AG09309 (cell line): ENCODE measurements at places on chromosomes 4 and X.

GRCh38 chr4:164596927-164597326 lies 157.0 kb upstream of the SMIM31 start:
- no peak for DNase-seq

DNA sequence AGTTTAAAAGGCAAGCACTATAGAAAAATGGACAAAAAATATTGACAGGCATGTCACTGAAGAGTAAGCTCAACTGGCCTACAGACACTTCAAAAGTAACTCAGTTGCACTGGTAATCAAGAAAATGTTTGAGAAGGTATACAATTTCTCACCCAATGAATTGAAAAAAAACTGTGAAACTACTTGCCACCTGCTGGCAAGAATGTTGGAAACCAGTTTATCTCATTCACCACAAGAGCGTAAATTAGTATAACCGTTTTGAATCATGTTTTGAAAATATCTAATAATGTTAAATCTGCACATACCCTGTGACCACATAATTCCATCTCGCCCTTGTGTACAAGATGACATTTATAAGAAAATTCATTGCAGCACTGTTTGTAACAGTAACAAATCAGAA lies 31.7 kb downstream of the TXK start:
- no peak for DNase-seq

GRCh38 chr4:122151982-122152710 lies at the start of gene BLTP1:
Gene BLTP1, plus strand, starts transcription at chr4:122152331. Its CDS starts 18,317 bp downstream, at chr4:122170648.
- peak; percentile 17 for DNase-seq

DNA sequence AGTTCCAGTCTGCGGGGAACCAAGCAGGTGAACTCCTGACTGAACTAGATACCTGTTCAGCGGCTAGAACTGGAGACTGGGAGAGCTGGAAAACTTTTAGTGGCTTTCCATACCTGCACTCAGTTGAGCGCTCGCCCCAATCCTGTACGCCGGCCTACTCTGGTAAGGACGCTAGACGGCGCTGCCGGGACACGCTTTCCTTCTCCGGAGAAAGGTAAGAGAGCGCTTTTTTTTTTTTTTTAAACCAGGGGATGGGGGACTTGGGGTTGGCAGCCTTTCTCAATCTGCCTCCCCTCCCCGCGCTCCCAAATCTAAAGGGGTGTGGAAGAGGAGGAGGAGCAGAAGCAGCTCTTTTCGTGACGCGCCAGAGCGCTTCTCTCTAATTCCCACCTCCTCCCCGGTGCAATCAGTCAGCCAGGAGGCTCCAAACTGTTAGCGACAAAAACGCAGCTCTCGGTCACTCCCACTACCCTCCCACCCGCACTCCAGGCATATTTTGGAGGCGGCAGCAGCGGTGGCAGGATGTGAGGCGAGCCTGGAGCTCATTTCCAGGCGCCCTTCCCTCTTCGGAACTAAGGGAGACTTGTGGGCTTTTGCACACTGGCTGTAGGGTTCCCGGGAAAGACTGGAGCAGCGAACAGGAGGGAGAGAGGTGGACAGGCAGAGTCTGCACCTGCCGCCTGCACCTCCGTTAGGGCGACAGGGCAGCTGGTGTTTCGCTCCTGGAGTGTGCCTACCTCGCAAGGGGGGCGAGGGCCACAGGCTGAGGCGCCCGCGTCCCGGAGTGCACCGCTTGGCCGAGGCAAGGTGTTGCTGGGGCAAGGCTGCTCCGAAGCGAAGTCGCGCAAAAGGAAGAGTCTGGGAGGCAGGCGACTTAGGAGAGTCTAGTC lies at the start of gene IL1RAPL2:
Gene IL1RAPL2, plus strand, starts transcription at position 409 of the 890 bp plus-strand sequence.
- DNase-seq: no peak

DNA sequence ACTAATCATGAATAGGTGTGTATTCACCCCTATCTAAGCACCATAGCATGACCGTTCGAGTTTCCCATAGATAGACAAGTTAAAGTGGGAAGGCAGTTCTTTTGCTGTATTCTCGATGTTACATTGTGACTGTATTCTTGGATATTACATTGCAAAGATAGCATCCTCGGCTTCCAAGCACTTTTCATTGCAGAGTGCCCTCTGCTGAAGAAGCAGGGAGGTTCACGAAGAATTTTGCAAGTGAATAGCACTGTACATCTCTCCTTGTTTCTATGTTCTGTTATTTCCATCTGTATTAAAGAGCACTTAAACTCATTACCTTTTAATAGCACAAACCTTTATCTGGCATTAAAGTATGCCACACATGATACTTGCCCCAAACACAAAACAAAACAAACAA lies 426.7 kb upstream of the ARX start:
- DNase-seq: no peak

- no peak for DNase-seq
Measured at GRCh38 chr4:15702941-15703403, at the start of gene BST1. Gene BST1, plus strand, starts transcription at chr4:15703065. Its CDS starts 80 bp downstream, at chr4:15703145.

- peak; percentile 67 for DNase-seq
Measured at GRCh38 chr4:87390891-87391575, at the start of gene HSD17B11. Gene HSD17B11, minus strand, starts transcription at chr4:87391188. Its CDS starts 118 bp downstream, at chr4:87391070.

GRCh38 chrX:72037601-72038000 lies 94.1 kb downstream of the RTL5 start:
- no peak for DNase-seq

DNA sequence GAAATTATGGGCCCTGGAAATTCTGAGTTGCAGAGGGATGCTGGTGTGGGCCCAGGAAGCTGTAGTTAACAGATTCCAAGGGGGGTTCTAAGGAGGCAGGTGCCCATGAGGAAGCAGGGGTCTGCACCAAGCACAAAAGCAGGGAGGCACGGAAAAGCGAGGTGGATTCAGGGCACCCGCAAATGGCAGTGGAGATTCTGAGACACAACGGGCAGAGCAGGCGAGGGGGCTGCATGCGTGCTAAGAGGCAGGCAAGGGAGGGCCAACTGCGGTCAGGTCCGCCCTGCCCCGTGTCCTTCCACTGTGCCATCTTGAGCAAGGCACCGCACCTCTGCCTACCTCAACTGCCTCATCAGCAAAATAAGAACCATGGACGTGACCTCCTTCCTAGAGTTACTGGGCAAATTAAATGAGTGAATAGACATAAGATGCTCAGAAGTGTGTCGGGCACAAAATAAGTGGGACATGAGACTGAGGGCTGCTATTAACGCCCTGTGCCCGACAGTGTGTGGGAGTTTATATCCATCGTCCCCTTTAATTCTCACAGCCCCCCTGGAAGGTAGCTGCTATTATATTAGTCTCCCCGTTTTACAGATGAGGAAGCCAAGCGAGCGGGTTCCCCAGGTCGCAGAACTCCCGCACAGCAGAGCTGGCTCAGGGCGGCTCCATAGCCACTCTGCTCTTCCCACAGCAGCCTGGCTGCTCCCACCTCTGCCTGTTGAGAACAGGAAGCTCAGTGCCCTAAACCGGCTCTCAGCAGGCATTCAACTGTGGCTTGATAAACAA lies 67.6 kb downstream of the PPP2R2C start:
- DNase-seq: no peak

DNA sequence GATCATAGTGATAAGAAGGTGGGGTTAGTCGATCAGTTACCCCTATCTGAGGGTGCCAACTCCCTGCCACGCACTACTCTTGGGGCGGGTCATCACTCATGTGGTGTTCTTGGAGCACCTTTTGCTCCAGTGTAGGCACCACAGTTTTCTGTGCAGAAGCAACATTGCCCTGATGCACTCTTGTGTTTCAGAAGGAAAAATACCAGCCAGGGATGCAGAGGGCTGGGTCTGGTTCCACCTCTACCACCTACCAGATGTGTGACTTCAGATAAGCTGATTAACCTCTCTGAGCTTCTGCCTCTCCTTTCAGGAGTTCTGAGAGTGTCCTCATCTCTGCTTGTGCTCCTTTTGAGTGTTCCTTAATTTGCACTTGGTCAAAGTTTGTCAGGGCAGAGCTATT lies 29.9 kb upstream of the PROM1 start:
- DNase-seq: no peak

GRCh38 chr4:70183168-70183939 lies 12.2 kb upstream of the ODAM start:
- DNase-seq: no peak

DNA sequence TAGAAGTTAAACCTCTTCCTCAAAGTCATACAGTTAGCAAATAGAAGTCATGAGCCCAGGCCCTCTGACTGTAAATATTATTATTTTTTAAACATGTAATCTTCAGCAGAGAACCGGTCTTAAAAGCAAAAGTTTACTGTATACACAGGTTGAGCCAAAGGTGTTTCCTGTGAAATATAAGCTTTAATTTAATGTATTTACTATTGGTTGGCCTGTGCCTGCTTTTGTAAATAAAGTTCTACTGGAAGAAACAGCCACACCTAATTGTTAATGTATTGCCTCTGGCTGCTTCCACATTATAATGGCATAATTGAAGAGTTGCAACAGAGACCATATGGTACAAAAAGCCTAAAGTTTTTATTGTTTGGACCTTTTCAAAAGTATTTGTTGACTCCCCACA lies 61.0 kb upstream of the PRDM8 start:
- no peak for DNase-seq

GRCh38 chrX:103343105-103343504 lies 13.1 kb downstream of the TCEAL7 start:
- no peak for DNase-seq

GRCh38 chr4:128565565-128566186 lies 243.8 kb upstream of the JADE1 start:
- no peak for DNase-seq

DNA sequence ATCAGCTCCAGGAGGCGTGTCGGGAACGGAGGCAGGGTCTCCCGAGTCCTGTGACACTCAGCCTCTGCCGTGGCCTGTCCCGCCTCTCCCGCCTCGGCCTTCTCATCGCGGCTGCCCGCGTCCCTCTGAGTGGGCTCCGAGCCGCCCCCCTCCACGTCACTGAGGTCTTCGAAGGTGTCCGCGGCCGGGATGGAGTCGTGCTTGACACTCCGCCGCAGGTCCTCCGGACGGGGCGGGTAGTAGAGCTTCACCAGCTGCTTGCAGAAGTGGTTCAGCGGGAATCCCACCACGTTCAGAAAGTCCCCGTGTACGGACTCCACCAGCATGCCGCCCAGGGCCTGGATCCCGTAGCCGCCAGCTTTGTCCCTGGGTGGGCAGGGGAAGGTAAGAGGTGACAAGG lies 25.0 kb downstream of the ASMTL start:
- no peak for DNase-seq

DNA sequence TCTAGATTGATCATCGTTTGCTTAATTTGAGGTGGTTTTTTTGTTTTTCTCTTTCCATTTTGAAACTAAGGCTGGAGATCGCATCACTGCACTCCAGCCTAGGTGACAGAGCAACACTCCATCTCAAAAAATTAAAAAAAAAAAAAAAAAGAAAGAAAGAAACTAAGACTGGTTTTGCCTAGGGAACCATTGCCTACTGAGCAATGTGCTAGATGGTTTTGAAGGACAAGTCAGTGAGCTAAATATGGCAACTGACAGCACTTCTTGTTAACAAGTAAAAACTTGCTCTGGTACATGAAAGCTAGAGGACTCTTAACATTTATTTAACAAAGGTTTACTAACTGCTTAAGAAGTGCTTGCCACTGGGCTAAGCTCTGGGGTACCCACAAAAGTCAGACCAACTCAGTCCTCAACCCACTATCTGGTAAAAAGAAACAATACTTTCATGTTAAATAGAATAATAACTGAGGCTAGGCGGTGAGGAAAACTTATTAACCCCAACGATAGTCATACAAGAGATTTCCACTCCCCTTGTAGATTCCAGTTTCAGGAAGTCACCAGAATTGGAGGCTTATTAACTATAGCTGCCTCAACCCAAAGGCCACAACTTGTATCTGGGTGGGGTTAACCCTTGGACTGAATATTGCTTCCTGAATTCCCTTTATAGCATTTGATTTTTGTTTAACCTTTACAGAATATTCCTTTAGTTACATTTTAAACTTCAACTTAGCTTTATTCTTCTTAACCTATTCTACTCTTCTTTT lies 111.6 kb downstream of the FRYL start:
- no peak for DNase-seq

DNA sequence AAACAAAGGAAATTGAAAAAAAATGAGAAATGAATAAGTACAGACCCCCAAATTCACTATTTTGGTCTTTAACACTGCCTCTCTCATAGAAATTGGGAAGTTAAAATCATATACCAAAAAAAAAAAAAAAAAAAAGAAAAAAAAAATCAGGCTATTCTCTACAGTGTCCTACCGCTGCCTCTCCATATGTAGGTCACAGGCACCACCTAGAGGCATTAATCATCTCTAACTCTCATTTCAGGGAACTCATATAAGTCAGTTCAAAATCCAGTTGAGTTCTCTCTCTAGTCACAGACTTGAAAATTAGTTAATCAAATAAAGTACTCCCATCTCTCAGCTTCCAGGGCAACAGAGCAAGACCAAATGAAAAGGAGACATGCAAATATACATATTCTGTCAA lies 47.9 kb downstream of the COX18 start:
- peak; percentile 16 for DNase-seq

DNA sequence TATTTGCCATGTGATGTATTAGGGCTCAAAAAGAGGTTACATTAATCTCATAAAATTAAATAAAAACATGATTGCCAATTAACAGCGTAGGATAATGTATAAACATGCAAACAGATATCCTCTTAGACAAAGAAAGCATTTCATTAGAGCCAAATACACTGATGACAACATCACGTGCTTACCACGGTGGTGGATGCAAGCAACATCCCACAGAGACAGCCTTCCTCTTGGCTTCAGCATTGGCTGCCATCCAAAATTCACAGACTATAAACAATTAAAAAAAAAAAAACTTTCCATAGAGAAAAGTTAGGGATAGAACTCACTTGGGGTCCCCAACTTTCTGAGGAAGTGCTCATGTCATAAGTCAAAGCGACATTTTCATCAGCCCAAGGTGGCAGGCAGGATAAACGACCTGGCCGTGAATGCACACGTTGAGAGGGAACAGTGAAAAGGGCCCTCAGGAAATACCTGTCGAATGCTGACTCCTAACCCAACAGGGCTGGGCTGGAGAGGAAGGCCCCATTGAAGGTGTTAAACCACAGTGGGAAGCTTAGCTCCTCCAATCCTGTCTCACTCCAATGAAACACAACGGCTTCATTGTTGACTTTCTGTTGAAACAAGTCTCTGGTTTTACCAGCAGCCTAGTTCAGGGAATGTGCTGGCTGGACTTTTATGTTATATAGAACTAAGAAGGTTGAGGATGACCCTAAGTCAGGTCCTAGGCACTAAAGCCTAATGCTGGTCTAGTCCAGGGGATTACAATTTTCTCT lies 48.4 kb downstream of the IDS start:
- DNase-seq: no peak

DNA sequence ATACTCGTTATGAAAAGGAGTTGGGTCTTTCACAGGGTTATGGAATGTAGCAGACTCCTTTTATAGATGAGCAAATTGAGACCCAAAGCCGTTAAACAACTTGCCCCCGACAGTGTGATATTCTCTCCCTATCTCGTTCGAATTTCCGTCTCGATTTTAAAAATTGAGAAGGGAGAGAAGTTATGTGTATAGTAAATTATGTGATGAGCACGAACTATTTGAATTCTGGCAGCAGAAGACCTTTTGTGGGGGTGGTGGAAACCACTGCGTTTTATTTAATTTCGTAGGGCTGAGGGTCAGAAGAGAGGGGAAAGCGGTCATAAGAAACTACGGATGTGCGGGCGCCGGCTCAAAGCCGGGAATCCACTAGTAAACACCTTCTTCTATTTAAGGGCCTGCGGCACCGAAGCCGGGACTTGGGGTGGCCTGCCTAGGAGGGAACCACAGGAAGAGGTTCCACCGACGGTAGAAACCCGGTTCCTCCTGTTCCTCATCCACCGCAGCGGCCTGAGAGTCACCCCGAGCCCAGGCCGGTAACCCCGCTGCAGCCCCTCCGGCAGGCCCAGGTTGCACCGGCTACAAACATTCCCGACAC lies 1.5 kb upstream of the DDX3X start:
- no peak for DNase-seq

GRCh38 chr4:36267486-36268268 lies 13.7 kb upstream of the DTHD1 start:
- DNase-seq: no peak

- peak; percentile 53 for DNase-seq
Measured at GRCh38 chr4:182113779-182114178, 129.4 kb upstream of the TENM3 start.
